Stimulated activated CD8-positive, alpha-beta memory T cell treated with anti-CD3 and anti-CD28 coated beads, Interleukin-2, amount 100 ng/mL, for 1 hour (primary cell): ENCODE measurements at places on chromosomes 4 and X.

- DNase-seq, result no peak
Measured at GRCh38 chrX:119273420-119274192, 37.5 kb downstream of the PGRMC1 start.

- no peak for DNase-seq
Measured at GRCh38 chr4:118032691-118033090, 1.6 kb upstream of the NDST3 start.

GRCh38 chr4:123699880-123700771 lies 303.5 kb downstream of the SPRY1 start:
- no peak for DNase-seq

DNA sequence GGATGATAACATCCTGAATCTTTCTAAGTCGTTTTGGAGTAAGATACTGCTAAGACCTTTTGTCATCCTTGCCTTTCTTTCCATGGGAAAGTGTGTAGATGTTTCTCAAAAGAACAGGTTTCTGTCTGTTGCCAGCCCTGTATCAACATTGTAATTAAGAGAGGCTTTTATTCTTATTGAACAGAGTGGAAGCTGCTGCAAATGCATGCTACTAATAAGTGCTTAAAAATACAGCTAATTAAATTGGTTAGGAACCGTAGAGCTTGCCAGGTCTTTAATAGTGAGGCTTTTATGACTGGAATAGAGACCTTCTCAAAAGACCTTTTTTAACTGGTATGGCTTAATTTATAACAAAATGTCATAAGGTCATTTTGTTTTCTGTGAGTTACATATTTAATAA lies 34.4 kb downstream of the INTU start:
- DNase-seq, result no peak

DNA sequence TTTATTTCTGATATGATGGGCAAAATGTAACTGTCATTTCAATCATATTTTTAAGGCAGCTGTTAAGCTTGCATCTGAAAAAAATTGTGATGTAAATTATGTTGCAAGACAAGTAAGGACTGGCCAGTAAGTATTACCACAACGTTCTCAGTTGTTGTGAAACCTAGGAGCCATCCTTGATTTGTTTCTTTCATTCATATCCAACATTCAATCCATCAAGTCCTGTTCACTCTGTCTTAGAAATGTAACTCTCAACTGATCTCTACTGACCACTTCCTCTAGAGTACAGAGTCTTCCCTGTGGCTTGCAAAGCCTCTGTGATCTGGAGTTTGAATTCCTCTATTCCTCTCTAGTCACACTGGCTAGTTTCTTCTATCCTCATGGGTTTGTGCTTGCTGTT lies 161.4 kb upstream of the MAD2L1 start:
- DNase-seq, result no peak

DNA sequence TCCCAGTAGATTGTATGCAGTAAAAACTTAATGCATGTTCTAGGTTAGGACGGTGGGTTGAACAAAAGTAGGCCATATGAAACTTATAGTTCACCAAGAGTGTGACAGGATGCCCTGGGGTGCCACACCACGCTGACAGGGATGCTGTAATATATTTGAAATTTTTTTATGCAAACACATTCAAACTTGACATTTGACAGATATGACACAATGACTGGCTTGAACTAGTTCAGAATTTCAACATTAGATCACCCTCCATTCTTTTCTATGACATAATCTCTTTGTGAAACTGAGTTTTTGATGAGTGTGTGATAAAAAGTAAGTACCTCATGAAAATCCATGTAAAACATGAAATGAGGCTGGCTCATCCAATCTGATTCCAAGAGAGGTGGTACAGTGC lies 198.4 kb downstream of the PALLD start:
- DNase-seq, result no peak

DNA sequence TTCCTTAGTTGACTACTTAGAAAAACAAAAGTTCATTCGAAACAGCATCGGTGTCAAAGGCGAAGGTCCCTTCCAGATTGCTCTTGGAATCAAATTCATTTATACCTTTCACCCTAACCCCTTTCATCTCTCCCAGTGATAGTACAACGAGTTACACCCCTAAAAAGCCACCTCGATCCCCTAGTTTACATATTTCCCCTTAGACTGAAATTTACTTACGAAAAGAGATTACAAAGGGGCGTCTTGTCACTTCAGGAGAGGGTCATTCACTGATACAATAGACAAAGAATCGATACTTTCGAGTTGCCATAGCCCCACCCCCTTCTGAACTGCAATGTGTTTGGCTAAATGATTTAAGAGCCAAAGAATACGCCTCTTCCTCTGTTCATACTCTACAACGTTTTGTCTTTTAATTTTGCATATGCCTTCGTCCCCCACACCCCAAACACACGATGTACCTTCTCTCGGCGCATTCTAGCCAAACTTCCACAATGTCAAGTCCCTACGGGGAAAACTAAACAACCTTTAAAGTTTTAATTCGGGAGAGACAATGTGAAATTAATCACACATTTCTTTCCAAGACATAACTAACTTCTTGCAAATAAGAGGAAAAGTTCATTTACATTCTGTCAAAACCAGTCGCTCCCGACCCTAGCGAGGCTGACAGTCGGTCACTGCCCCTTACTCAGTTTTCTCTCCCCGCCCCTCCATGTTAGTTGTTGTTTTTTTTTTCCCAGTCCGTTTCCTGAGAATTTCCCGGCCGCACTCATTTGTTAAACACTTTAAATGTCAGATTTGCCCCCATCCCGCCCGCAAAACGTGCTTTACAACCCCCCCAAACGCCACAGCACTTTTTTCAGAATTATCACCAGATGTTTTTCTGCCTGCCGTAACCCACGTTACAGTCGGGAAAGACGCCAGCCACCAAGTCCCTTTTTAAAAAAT lies 88.6 kb downstream of the HPRT1 start:
- no peak for DNase-seq

DNA sequence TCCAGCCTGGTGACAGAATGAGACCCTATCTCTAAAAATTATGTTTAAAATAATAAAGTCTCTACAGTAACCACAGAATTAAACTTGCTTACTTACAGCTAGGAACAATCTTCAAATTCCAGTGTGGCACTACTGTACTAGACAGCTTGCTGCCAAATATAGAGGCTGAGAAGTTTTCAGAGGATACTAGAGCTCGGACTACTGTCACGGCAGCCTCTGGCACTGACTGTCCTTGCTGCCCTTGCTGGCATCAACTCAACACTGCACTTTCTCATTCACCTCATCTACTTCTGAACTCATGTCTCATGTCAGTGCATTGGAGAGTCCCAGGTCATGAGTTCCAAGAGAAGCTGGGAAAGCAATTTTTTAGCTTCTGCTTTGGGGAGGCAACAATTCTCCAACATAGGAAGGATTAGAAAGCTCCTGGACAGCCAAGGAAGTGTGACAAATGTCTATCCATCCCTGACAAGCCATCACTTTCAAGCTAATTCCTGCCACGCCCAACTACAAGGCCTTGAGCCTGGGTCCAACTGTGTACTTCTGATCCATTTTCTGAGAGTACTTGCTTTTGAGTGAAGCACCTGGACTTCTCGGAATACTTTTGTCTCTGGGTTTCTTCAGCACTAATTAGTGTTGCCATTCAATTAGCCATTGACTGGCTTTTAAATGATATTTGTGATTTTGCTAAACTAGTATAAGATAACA lies 98.6 kb upstream of the NR3C2 start:
- no peak for DNase-seq

DNA sequence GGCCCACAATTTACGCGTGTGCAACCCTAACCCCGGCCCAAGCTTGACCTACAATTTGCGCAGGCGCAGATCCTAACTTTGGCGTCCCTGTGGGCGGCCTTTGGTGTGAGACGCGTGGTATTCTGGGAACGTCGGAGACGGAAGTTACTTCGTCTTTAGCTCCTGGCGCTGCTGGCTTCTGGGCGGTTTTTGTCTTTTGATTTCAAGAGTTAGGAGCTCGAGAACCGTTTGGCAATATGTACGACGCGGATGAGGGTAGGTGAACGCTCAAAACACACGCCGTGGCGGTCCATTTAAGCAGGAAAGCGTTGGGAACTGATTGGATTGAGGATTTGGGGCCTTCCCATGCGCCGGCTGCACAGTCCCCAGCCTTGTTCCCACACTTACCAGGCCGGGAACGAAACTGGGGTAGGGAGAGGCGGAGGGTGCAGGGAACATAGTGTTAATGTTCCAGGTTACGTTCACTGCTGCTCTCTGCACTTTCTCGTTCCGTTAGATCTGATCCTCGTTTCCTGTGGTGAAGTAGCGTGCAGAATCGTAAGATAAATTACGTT lies at the start of gene POLR2B:
TSS of gene POLR2B (plus strand) at position 147 of the 554 bp plus-strand sequence. CDS start at position 237, 90 bp downstream.
- peak; percentile 65 for DNase-seq

- no peak for DNase-seq
Measured at GRCh38 chrX:68985135-68985755, 156.4 kb downstream of the EFNB1 start.

GRCh38 chr4:44726038-44726871 lies at the start of gene GNPDA2:
Gene GNPDA2, minus strand, starts transcription at chr4:44726556. Its CDS starts 4,349 bp downstream, at chr4:44722207.
- DNase-seq, result peak; percentile 61

DNA sequence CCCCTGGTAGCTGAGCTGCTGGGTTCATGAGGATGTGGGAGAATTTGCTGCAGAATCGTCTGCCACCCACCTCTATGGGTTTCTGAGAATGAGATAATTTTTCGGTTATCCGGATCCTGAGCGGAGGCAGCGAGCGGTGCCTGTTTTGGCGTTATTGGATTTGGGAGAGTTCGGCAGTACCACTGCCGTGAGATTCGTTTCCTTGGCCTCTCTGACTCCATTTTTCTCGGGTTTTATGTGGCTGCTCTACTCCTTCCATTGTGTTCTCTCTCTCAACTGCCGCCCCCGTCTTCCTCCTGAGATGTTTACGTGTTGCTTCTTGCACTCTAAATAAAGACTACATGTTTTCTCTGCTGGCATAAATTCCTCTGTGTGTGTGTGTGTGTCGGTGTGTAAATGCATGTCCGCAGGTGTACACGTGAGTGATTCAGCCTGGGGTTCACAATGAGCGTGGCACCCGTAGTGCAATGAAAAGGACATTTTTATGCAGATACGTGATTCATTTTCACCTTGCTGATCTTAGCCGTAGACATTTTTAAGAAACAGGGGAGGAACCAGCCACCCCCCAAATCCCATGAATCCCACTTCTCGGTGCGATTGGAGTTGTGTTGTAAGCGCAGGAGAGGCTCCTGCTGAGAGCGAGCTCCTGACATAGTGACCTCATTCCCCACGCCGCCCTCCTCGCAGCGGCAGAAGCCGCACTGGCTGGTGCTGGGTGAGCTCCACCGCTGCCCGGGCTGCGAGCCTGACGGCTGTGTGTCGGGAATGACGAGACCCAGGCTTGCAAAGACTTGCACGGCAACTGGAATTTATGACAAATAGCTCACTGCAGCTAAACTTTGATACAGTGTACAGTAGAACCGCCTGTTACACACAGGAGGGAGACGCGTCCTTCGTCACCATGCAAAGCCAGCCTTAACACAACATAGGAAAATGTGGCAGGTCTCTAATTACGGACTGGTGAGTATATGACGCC lies 82.2 kb downstream of the STOX2 start:
- no peak for DNase-seq

- no peak for DNase-seq
Measured at GRCh38 chr4:85823295-85823694, 348.3 kb downstream of the ARHGAP24 start.

GRCh38 chr4:75634951-75635350 lies 4.6 kb upstream of the CDKL2 start:
- DNase-seq, result no peak

- DNase-seq, result no peak
Measured at GRCh38 chrX:153537526-153538295, 20.3 kb downstream of the ATP2B3 start.

- no peak for DNase-seq
Measured at GRCh38 chr4:110347805-110348204, 128.2 kb upstream of the ENPEP start.

- no peak for DNase-seq
Measured at GRCh38 chr4:155667222-155667567, 547 bp downstream of the GUCY1A1 start.

DNA sequence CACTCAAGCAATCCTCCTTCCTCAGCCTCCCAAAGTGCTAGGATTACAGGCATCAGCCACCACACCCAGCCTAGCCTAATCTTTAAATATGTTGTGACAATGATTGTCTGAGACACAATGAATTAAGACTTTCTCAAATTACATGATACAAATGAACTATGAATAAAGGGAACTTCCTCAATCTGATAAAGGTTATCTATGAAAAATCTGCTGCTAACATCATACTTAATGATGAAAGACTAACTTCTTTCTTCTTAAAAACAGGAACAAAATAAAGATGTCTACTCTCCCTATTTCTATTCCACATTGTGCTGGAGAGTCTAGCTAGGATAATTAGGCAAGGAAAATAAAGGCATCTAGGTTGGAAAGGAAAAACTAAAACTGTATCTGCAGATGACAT lies 60.0 kb downstream of the PDHA1 start:
- DNase-seq, result no peak
